Left renal cortex interstitium (tissue), 4 donors: ENCODE measurements at places on chromosomes 6 and 20.

DNA sequence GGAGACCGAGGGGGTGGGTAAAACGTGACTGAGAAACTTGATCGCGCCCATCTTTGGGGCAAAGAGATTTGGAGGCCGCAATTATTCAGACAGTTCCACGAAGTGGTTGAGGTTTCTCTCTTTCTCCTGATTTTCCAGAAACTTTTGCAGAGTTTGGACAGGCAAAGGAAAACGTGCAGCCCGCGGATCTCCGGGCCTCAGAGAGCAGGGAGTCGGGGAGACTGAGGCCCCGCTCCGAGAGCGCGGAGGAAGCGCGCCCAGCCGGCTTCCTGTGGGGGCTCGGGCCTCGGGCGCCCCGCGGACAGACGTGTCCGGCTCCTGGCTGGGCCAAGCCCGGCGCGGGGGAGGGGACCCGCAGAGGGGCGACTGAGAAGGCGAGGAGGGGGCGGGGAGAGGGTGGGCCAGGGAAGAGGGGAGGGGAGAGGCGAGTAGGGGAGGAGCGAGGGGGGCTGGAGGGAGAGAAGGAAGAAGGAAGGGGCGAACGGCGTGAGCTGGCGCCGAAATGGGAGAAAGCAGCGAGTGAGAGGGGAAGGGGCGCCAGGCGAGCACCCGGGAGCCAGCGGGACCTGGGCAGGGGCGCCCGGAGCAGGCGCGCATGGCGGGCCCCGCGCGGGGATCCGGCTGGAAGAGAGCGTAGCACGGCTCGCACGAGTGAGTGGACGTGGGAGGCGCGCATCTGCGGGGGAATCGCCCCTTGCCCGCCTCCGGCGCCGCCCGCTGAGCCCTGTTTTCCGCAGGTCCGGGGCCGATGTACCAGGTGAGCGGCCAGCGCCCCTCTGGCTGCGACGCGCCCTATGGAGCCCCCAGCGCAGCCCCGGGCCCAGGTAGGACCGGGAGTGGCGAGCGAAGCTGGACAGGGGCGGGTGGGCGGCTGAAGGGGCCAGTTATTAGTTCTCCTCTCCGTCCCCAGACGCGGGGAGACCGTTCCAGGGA lies at the start of gene MDFI:
MDFI (plus strand) TSS at position 467 of the 933 bp plus-strand sequence; CDS start at position 749, 282 bp downstream.
- no peak for DNase-seq

DNA sequence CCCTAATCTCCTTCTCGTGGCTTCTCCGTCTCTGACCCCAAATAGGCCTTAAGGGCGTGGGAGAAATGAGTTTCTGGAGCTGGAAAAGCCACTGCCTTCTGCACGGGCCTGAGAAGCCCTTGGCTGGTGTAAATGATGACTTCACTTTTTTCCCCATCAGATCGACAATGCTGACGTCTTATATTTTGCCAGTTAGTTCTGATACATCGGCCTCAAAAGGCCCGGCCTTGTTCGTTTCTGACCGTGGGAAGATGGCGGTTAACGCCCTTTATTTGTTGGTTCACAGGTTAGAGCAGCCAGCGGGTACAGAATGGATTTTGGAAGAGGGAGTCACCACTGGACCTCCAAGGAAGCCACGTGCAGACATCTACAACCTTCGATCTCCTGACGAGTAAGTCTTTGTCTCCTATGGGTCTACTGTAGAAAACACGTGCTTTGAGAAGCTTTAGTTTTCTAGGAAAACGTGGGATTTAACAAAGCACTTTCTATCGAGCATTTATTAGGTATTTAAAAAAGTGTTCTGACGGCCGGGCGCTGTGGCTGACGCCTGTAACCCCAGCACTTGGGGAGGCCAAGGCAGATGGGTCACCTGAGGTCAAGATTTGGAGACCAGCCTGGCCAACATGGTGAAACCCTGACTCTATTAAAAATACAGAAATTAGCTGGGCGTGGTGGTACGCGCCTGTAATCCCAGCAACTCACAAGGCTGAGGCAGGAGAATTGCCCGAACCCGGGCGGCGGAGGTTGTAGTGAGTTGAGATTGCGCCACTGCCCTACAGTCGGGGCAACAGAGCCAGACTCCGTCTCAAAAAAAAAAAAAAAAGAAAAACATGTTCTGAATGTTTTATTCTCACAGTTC lies 1.2 kb upstream of the ZNFX1 start:
- DNase-seq: no peak

DNA sequence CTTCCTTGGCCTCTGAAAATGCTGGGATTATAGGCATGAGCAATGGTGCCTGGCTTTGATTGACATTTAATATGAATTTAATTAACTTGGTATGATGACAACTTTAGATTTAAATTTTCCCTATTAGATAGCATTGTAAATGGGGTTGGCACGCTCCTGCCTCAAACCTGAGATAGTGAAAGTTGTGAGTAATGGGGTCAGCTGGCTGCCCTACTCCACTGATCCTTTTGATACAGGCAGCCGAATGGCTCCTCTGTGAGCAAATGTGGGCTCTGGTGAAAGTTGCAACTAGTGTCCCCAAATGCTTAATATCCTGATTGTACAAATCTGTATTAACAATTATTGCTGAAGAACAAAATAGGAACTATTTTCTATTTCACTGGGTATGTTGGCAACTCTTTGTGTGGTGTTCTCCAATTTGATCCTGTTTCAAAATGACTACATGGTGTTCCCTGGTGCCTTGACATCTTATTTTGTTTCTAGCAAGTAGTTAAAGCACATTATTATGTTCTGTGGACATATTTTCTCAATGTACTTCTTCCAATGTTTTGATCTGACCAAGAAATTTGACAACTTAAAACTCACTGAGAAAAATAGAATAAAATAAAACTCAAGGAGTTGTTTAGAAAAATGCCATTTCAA lies 97.4 kb downstream of the COL12A1 start:
- no peak for DNase-seq

DNA sequence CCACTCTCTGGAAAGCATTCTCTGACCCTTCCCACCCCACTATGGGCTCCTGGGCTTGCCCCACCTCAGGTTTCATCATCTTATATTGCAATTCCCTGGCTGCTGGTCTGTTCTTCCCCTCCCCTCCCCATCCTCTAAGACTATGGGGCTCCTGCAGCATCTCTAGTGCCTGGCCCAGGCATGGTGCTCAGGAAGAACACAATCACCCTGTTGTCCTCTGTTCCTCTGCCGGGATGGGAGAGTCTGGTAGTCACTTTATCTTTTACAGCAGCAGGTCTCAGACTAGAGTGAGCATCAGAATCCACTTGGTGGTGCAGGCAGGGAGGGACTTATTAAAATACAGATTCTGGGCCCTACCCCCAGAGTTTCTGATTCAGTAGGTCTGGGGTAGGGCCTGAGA lies 5.0 kb upstream of the LPIN3 start:
- no peak for DNase-seq

DNA sequence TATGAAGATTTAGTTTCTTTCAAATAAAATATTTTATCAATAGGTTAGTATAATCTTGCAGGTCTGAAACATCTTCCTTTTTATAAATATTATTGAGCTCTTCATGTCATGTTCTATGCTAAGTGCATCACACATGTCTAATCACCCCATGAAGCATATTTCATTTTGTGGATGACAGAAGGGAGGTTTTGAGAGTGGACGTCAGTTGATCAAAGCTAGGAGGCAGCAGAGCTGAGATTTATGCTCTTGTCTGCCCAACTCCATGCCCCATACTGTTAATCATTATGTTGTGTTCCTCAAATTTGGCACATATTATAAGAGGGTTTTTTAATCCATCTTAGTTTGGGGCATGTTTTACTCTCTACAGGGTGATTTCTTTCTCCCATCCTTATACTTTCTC lies 22.7 kb downstream of the DSE start:
- DNase-seq: no peak

GRCh38 chr6:45625191-45625664 lies 247.5 kb upstream of the SUPT3H start:
- no peak for DNase-seq

- no peak for DNase-seq
Observed at GRCh38 chr20:22993823-22994222, 41.3 kb upstream of the SSTR4 start.

- no peak for DNase-seq
Observed at GRCh38 chr20:973785-974194, 28.3 kb downstream of the RSPO4 start.

GRCh38 chr20:51382986-51383821 lies 159.3 kb downstream of the NFATC2 start:
- DNase-seq: no peak

DNA sequence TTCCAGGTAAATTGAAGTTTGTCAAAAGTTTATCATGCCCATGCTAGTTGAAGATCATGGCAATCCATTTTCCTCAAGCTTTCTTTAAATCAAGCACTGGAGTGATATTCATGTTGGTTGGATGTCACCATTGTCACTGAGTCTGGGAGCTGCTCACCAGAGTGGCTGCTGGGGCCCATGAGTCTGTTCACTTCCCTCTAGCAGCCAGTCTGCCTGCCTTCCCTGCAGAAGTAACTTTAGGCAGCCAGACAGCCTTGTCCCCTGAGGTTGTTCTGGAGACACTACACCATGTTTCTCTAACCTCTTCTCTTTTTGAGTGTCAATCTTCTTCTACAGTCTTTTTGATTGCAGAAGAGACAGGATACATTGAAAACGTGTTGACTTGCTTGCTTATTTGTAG lies 5.5 kb downstream of the SIRT5 start:
- DNase-seq: no peak

DNA sequence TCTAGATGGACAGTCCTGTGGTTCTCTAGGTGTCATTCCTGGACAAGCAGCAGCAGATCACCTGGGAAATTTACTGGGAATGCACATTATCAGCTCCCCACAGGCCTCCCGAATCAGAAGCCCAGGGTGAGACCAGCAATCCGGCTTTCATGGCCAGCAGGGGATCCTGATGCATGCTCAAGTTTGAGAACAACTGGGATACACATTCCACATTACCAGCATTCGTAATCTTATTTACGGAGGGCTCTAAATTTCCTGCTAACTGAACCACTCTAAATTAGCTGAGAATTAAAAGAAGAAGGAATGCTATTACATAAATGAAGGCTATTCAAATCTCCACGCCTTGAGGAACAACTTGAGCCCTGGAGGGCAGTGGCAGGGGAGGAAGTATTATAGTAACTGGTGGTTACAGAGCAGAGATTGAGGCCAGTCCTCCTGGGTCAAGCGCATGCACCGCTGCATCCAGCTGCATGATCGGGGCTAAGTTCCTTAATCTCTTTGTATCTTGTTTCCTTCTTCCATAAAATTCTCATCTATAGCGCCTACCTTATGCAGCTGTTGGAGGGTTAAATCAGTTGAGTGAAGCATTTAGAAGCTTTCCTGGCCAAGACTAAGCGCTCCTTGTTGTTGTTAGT lies 403.7 kb downstream of the CDH26 start:
- peak; percentile 2 for DNase-seq

DNA sequence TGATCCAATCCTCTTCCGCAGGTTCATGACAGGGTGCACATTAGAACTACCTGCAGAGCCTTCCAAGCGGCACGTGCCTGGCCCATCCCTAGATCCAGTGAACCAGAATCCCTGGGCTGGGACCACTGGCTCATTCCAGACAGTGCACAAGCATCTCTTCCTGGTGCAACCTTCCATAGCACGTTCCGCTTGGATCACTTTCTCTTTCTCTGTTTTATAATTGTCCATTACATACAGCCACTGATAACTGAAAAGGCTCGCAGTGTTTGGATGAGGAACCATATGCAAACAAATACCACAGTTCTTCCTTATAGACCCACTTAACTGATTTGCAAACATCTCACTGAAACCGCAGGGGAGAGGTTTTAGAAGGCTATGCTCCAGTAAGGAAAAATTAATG lies 59.6 kb upstream of the DDR1 start:
- DNase-seq: no peak

DNA sequence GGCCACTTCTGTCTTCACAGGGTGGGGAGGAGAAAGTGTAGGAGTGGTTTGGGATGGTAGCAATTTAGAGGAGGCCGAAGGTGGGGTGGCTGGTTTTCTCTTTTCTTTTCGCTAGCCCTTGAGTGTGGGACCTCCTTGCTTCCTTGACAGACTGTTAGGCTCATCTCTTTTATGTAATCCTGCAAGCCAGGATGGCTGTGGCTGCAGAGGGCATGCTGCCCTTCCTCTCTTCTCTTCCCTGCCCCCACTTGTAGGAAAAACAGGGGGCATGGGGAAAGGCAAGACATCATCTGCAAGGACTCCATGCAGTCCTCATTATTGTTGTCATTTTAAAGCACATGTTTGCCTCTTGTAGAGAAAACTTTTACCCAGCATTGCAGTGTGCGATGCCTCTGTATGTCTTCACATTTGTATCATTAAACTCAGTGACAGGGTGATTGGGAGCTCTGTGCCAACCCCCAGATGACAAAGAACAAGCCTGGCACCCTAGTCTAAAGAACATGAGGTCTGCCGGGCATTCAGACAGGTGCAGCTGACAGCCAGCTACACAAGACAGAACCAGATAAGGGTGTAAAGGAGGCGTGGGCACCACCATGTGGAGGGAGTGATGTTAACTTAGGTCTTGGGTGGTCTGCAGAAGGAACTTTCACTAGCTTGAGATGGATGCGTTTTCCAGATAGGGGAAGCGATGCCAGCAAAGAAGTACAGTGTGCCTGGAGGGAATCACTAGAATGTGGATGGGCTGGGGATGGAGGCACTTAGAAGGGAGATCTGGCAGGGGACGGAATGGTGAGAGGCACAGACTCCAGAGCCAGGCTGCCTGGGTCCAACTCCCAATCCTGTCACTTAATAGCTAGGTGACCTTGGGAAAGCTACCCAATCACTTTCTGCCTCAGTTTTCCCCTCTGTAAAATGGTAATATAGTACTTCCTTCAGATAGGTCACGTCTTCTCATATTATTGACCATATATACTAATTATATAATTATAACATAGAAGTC lies 207.6 kb downstream of the TBC1D7 start:
- no peak for DNase-seq

- no peak for DNase-seq
Observed at GRCh38 chr6:87846434-87846833, 144.4 kb upstream of the AKIRIN2 start.

DNA sequence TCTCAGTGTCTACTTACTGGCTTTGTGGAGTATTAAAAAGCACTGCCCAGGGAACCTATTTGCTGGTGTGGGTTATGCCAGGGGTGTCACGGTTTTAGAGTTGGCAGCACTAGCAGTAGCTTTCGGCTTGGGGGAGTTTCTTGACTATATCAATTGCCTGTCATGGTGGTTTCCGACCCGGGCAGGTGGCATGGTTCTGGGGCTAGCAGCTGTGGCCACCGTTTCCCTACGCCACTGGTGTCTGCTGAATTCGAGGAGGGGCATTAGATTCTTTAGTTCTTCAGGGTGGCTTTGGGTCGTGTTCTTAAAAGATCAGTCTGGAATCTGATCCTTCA lies 55.6 kb upstream of the FOXC1 start:
- no peak for DNase-seq

GRCh38 chr20:52676283-52676995 lies 295.7 kb upstream of the TSHZ2 start:
- no peak for DNase-seq

DNA sequence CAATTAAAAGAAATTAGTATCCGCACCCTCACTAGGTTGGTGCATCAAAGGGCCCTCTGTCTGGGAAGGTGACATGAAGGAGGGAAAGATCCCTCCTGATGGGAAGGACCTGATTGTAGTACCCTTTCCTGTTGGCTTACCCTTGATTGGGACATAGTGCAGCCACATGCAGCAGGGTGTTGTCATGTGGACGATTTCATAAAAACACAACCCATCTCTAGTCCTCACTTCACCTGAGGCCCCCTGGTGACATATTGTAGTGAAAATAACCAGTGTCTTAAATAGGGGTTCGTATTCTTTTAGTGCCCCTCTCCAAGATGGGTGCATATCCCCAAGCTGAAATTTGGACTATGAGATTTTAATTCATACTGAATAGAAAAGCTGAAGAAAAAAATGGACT lies 97.3 kb downstream of the SLX4IP start:
- no peak for DNase-seq
